Renal cortical epithelial cell (primary cell): ENCODE measurements at places on chromosomes 5 and 9. TPM values are rescaled to one million over a fixed set of nuclear protein-coding genes. Genes with fewer than 3 reads are reported as not detected.

DNA sequence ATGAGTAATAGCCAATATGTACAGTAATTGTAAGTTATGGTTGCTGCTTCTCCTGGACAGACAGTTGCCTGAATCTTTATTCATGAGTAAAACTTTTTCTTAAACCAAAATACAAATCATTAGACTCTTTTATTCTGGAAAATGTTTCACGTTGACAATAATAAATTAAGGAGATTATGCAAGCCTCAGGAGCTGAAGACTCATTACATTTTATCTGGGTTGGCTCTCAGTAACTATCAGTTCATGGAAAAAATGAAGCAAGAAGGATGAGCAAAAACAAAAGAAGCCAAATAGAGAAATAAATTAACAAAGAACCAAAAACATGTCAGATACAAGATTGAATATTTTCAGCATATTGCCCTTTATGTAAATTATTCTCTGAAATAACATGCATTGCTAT lies 88.9 kb upstream of the PRR16 start:
- DNase-seq, result no peak

GRCh38 chr9:15104826-15105420 lies 194.7 kb upstream of the FREM1 start:
- DNase-seq, result peak; percentile 53

- no peak for DNase-seq
These were observed 18.1 kb upstream of the TNC start for GRCh38 chr9:115135821-115136778.

GRCh38 chr9:111475195-111475594 lies 9.0 kb downstream of the ECPAS start:
- DNase-seq, result no peak

DNA sequence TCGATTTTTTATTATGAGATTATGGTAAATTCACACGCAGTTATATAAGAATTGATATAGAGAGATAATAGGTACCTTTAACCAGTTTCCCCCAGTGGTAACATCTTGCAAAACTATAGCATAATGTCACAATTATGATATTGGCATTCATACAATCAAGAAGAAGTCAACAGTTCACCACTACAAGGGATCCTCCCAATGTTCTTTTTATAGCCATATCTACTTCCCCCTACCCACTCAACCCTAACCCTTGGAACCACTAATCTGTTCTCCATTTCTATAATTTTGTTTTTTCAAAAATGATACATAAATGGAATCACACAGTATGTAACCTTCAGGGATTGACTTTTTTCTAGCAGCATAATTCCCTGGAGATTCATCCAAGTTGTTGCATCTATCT lies 9.8 kb downstream of the ACTL7B start:
- no peak for DNase-seq

GRCh38 chr9:122389799-122390481 lies 19.1 kb downstream of the PTGS1 start:
- DNase-seq, result peak; percentile 41

DNA sequence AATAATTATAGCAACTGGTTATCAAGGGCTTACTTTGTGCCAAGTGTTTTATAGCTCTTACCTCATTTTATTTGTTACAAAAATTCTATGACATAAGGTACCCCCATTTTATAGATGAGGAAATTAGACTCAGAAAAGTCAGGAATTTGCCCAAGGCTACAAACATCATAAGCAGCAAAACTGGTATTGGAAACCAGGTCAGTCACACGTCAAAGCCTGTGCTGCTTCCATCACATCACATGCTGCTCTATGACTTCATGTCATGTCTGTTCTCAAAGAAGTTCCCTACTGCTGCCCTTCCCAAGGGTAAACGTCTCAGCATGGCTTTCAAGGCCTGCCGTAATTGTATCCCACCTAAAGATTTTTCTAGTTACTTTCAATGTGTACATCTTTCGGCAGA lies 6.9 kb upstream of the KIF2A start:
- no peak for DNase-seq

GRCh38 chr9:8622871-8623270 lies 823.3 kb upstream of the DMAC1 start:
- DNase-seq, result peak; percentile 9

DNA sequence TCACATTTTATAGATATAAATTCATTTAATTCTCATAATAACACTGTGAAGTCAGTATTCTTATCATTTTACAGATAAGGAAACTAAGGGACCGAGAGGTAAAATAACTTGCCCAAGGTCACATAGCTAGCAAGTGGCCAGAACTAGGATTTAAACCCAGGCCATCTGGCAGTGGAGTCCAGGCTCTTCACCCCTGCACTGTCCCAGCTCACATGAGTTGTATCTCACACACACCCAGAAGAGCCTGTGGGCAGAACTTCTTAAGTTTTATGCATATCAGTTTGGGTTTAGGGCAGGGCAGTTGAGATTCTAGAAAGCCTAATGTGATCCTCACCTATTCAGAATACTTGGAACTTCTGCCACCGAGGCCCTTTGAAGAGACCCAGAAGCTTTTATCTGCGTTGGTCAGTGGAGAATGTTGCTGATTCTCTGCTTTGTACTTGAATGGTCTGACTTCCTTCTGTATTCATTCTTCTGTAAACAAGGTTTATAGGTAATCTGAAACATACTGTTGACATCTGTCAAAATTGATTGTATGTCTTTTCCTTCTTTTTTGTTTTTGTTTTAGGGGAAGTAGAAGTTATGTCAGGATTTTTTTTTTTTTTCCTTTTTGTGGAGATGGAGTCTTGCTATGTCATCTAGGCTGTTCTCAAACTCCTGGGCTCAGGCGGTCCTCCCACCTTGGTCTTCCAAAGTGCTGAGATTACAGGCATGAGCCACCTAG lies 75.8 kb downstream of the KIAA1958 start:
- DNase-seq, result no peak

DNA sequence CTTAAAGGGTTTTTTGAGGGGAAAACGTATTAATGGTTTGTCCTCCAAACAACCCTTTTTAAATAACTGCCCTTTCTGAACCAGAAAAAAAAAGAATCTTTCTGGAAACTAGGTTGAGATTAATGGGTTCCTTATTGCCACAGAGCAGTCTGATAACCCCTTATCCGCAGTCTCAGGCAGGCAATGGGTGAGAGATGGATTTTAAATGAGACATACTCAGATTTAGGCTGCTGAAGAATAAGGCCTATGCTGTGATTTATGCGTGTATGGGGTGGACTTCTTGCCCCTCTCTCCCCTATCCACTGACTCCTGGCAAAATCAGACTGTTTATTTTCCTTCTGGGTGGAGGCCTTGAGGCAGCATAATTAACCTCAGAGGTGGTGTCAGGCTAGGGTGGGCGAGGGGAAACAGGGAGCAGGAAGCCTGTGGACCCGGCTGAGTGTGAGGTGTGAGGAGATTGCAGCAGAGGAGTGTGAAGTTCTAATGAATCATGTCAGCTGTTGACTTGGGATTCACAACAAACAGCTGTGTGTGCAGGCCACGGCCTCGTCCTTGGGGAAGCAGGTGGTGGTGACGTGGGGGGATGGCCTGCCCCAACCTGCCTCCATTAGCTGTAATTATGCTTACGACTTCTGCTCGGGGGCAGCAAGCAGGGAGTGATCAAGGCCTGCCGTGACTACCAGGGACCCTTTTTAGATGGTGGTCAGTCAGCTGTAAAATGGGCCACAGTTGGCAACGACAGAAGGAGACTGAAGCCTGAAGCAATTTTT lies 196.4 kb downstream of the SEMA6A start:
- DNase-seq, result peak; percentile 69

DNA sequence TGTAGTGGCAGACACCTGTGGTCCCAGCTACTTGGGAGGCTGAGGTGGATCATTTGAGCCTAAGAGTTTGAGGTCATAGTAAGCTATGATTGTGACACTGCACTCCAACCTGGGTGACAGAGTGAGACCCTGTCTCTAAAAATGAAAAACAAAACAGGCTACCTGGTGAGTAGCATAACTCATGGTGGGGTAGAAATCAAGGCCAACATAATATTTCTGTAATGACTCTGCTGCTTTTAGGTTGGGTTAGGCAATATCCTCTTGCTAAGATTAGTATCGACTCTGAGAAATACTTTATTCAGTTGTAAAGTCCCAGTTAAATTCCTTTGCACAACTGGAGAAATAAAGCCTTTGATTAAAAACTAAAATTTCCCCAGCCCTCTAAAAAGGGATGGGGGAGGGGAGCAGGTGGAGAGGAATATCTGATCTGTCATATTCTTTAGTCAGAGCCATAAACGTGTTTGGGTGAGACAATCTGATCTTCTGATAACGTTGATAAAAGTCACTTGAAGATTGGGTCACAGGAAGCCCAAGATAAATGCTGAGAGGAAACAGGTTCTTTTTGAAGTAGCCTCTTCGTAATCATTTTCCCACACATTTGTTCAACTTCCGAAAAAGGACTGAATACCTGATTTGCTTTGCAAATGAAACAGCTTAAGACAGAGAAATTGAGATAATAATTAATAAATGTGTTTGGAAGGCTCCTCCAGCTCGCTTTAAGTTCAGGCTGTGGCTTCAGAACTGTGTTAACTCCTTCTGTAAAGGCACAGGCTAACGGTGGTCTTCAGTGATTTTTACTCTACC lies 14.9 kb downstream of the IL4 start:
- no peak for DNase-seq

DNA sequence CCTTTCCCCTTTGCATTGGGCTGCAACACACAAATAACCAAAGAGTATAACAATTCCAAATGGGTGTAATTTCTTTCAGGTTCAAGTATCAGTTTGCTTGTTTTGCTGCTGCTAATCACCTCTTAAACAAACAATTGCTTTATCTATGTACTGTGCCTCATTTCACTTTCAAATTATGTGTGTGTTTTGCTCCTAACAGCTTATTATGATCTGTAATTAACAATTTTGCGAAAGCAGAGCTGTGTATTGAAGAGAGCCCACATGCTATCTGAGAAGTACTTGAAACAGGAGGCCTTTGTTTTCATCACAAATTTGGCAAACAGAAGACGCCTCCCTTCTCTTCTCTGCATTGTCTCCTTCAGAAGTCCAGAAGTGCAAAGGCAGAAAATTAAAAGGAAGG lies 312.0 kb downstream of the TLE1 start:
- DNase-seq, result no peak

- no peak for DNase-seq
These were observed 8.9 kb downstream of the SMAD5 start for GRCh38 chr5:136141561-136141960.

DNA sequence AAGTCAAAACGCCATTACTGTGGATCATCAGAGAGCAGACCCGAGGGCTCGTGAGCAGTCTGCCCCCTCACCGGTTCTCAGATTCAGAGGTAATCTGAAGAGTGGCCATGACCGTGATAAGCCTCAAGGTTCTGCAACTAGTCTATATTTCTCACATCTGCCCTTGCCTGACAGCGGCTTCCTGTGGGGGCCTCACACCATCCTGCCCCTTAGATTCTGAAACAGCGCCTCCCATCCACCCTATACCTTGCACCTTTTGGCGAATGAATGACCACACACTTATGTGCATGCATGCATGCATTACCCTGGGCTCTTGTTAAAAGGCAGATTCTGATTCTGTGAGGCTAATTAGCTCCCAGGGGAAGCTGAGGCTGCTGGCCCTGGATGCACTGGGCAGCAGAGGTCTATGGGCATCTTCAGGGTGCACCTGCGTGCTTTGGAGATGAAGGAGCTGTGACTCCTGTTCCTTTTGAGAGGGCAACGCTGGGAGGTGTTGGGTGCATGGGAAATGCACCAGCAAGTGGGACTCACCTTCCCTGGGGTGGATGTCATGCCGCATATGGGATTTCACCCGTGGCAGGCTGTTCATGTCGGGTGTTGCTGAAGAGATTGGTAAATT lies 7.8 kb upstream of the GADD45G start:
- no peak for DNase-seq

- no peak for DNase-seq
These were observed 35.4 kb downstream of the SEMA6A start for GRCh38 chr5:116539222-116539621.

GRCh38 chr5:159400476-159400875 lies 70.2 kb upstream of the IL12B start:
- DNase-seq, result no peak

GRCh38 chr9:34518896-34519295 lies 3.9 kb downstream of the ENHO start:
- no peak for DNase-seq

- DNase-seq, result no peak
These were observed 18.3 kb upstream of the OBP2B start for GRCh38 chr9:133227242-133227860.

DNA sequence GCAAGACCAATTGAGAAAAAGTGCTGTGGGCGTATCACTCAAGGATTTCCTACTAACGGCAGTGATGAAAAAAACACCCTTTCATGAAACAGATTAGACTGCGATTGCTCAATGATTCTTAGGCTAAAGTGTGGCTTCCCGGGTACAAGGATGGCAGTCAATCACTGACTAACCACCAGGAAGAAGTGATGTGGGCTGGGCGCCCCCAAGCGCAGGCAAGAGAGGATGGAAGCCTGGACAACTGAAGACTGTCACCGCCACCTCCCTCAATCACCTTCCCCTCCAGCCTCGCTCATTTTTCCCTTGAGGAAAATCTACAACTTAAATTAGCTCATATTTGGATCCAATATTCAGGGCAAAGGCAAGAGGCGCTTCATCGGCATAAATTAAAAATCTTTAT lies 707.2 kb downstream of the MTRR start:
- no peak for DNase-seq

DNA sequence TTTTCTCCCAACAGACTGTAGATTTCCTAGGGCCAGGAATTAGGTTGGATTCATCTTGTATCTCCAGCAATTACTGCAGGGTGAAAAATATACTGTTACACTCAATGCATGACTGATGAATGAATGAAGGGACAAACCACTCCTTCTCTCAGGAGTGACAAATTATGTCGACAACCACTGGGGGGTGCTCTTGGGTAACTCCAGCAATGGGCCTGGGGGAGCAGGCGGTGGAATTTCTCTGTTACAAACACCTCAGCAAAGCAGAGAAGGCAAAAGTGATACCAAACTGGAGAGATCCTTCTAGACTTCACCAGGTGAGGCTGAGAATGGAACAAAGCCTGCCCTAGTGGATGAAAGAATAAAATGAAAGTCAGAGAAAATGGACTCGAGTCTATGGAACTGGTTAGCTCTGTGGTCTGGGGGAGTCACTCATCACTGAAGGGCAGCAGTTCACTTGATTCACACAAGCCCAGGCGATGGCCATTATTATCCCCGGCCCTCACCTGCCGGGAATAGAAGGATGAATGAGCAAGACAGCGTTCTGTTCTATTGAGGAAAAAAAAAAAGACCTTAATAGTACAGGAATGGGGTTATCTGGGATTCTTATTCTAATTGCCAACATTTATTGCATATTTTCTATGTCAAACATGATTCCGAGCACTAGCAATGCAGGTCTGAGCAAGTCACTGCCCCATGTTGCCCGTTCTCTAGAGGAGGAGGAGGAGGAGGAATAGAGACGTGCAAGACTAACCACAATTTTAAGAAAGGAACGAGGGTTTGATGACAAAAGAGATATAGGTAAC lies 341.1 kb downstream of the ASTN2 start:
- DNase-seq, result peak; percentile 26

DNAH5 gene
- total RNA-seq, result 3.6 and 7.7 TPM in 2 replicates

CENPK gene
- total RNA-seq, result 5.0 and 21.4 TPM in 2 replicates

TAF1L gene
- under 0.01 TPM in 1 of 2 replicates, not detected in the other for total RNA-seq

PTPN3 gene
- 18.8 and 43.5 TPM in 2 replicates for total RNA-seq

FAM193B gene
- total RNA-seq, result 7.3 and 25.4 TPM in 2 replicates

WNK2 gene
- total RNA-seq, result 0.17 TPM in 1 of 2 replicates, not detected in the other
